ENCODE measurements at places on chromosomes 6 and 20. TPM values are rescaled to one million over a fixed set of nuclear protein-coding genes. Genes with fewer than 3 reads are reported as not detected.

The TOX2 gene
- 13.8 TPM for total RNA-seq

The CYP39A1 gene
- total RNA-seq: not detected

The CST4 gene
- total RNA-seq: not detected

The KDM1B gene
- 6.5 TPM for total RNA-seq

The OTOR gene
- not detected for total RNA-seq

The SLC17A3 gene
- 1.0 TPM for total RNA-seq

The DEFB115 gene
- total RNA-seq: not detected

The SPATS1 gene
- total RNA-seq: not detected

The LINC00237 gene
- total RNA-seq: not detected

The RIN2 gene
- 22.7 TPM for total RNA-seq

The C6orf132 gene
- total RNA-seq: 2.5 TPM

The PRR18 gene
- total RNA-seq: 0.06 TPM

The RAB44 gene
- 0.06 TPM for total RNA-seq

The KHDC1L gene
- total RNA-seq: not detected

The LY86 gene
- not detected for total RNA-seq

The LRRC73 gene
- 1.1 TPM for total RNA-seq

The NKAIN2 gene
- not detected for total RNA-seq

The GSTA3 gene
- not detected for total RNA-seq

The ITCH gene
- 28.8 TPM for total RNA-seq

The BMP5 gene
- total RNA-seq: 0.04 TPM

The SLC17A9 gene
- total RNA-seq: not detected

The DCDC2 gene
- 2.7 TPM for total RNA-seq

The CFB gene
- total RNA-seq: 1.9 TPM

The CLDN20 gene
- total RNA-seq: not detected

The IFT52 gene
- 30.1 TPM for total RNA-seq

The CDSN gene
- total RNA-seq: 0.05 TPM

The TRIM10 gene
- total RNA-seq: not detected

The CCN2 gene
- 155 TPM for total RNA-seq

The PDE7B gene
- total RNA-seq: 0.92 TPM

The CCN6 gene
- total RNA-seq: not detected

The NRM gene
- total RNA-seq: 25.9 TPM

The VNN1 gene
- 0.15 TPM for total RNA-seq

The MRAP2 gene
- total RNA-seq: 1.7 TPM

The KCNQ2 gene
- total RNA-seq: 0.21 TPM

The TUBB1 gene
- total RNA-seq: not detected

The CGAS gene
- 4.0 TPM for total RNA-seq

The PNPLA1 gene
- total RNA-seq: not detected

The SLC22A23 gene
- 9.1 TPM for total RNA-seq

The RBM24 gene
- total RNA-seq: 7.9 TPM

The COL9A1 gene
- total RNA-seq: not detected

The KCNK16 gene
- not detected for total RNA-seq
